ENCODE measurements at places on chromosomes 11 and 22.

DNA sequence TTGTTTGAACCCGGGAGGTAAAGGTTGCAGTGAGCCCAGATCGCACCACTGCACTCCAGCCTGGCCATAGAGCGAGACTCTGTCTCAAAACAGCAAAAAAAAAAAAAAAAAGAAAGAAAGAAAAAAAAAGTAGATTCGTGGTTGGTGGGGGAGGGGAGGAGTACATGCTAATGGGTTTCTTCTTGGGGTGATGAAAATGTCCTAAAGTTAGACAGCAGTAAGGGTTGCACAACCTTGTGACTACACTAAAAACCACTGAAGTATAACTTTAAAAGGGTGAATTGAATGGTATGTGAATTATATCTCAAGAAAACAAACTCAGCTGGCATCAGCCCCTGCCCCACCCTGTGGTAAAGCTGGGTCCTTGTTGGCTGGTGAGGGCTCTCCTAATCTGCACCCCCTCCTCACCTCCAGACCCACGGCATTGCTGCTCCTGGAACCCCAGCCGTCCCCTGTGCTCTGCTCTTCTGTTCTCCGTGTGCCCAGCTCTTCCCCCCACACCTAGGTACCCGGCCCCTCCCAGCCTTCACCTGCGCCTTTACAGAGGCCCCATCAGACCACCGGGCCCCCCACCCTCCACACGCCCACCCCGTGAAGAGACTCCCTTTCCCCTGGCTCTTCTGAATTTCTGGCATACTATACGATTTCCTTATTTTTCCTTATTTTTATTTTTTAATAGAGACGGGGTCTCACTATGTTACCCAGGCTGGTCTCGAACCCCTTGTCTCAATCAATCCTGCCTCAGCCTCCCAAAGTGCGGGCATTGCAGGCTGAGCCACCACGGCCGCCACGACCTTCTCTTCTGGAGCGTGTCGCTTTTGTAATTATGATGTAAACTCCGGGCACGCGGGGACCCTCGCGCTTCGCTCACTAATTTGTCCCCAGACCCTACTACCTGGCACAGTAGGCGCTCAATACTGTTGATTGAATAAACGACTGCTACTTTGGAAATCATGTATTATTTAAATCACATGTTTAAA is 924 bp upstream of the FADD start:
- no peak for DNase-seq

DNA sequence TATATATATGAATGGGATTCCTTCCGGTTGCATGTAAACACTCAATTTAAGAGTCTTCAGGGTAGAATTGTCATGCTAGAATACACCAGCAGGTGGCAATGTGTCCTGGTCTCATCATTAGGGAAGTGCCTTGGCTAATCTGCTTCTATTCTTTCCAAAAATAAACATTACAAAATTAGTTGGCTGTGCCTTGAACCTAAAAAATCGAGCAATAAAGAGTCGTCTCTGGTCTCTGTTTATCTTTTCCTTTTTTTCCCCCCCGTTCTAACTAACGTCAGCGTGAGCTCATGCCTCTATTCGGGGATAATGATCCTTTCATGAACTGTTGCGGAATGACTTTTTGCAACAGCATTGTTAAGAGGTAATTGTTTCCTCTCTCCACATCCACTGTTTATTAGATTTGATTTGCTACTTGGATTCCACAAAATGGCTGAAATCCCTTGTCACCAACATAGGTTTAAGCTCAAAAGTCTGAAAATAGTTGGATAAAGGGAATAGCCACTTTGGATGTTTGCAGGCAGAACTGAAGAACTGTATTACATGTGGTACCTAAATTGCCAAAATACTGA is 1.2 kb upstream of the ARHGEF12 start:
- DNase-seq: peak; percentile 78

GRCh38 chr11:24344222-24344621 is 152.6 kb upstream of the LUZP2 start:
- DNase-seq: no peak

DNA sequence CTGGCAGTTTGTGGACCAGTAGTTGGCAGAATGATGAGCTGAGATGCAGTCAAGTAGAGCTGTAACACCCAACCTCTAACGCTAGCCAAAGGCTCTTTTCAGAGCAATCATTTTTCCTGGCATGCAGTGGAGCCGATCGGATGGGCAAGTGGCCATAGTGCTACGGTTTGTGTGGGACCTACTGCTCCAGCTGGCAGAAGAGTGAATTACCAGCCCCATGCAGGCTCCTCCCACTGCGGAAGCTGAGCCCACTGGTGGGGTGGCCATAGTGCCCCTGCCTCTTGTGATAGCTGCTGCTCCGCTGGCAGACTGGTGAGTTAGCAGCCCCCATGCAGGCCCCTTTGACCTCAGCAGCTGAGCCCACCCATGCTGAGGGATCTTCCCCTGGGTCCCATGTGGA is 27.0 kb upstream of the SC5D start:
- no peak for DNase-seq

DNA sequence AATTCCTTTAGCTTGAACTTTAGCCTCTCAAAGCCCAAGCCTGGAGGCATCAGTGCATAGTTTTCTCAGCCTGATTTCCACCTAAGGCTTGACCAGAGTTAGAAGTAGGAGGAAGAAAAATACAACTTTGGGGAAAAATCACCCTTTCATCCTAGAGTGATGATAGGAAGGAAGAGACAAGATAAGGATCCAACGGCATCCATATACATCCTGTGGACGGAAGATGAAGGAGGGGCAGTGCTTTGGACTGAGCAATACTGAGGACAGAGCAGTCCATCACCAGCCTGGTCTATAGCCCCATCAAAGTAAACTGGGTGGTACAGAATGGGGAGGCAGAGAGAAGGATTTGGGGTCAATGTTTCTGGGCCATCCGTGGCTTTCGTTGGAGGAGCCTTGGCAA is 247.9 kb downstream of the FAM76B start:
- no peak for DNase-seq

DNA sequence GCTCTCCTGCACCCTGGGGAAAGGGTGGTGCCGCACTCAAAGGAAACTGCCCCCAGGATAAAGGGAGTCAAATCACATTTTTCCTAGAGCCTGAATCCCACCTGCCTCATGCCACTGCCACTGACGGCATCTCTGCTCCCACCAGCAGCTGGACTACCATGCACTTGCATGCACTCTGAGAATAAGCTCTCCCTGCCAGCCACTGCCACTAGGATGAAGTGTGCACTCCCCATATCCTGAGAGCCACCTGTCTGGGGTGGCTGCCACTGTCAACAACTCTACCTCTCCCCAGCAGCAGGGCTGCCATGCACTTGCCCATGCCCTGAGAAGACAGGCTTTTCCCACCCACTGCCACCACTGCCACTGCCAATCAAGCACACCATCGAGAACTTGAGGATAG is 31.6 kb downstream of the MRGPRX4 start:
- DNase-seq: no peak

- no peak for DNase-seq
Observed at GRCh38 chr11:92784331-92784730, 185.1 kb upstream of the MTNR1B start.

- DNase-seq: no peak
Observed at GRCh38 chr22:26718905-26719304, 61.5 kb downstream of the MIAT start.

DNA sequence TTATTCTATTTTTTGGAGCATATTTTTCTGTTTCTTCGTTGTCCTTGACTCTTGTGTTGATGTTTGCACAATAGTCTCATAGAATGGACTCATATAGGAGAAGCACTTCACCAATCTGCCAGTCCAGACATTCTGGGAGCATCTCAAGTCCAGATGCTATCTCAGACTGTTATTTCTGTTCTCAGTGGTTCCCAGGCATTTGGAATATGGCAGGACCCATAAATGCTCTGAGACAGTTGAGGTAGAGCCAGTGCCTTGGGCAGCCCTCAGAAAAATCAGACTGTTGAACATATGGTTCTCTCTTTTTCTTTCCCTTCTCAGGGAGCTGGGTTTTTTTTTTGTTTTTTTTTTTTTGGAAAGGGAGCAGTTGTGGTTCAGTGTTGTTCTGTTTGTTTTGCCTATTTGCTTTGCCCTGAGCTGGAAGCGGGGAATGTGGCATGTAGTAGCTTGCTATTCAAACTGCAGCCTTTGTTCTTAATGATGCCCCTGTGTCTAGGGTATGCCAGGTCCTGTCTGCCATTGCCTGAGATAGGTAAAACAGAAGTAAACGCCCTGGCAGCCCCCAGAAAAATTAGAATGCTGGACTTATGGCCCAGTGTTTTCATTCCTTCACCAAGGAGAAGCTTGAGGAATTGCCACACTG is 3.7 kb upstream of the MS4A2 start:
- DNase-seq: no peak

DNA sequence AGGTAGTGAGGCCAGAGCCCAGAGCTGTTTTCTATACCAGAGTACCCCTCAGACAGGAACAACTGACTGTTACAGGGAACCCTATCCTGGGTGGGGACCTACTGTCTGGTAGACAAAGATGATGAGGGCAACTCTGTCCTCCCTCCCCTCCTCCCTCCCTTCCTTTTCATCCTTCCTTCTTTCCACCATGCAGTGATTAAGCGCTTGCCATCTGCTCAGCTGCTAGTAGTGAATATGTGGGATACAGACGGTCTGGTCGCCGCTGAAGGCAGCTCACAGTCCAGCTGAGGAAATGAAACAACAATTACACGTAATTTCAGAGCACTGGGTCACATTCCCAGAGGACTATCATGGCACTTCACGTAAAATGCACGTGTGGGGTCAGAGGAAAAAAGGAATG is 597.1 kb downstream of the BUD13 start:
- no peak for DNase-seq

- DNase-seq: no peak
Observed at GRCh38 chr22:45478108-45478771, 24.4 kb upstream of the FBLN1 start.

GRCh38 chr11:66643745-66644437 is 5.4 kb downstream of the RBM4 start:
- no peak for DNase-seq

- no peak for DNase-seq
Observed at GRCh38 chr11:97893612-97894011, 1127.1 kb upstream of the CNTN5 start.

GRCh38 chr11:102237096-102237735 is 80.1 kb upstream of the BIRC3 start:
- no peak for DNase-seq

Measured in NCI-H748 treated with DMSO at 0.1 percent for 48 hours (cell line).